ENCODE measurements at places on chromosomes 1 and 21.

- DNase-seq = no peak
These were observed 45.3 kb upstream of the CRB1 start for GRCh38 chr1:197222780-197223179.

DNA sequence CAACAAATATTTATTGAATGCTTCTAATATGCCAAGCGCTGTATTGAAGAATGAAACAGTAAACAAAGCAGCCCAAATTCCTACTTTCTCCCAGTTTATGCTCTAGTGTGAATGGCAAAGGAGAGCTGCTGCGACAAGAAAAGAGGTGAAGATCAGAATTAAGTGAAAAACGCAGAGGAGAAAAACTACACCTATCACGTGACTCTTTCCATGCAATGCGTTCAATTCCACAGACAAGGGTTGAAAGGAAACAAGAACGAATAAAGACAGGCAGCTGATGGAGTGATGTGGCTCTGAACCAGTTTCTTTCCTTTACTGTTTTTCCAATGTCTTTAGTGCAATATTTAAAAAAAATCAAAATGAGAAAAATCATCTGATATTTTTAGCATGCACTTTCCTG is 23.6 kb downstream of the MT1HL1 start:
- DNase-seq = no peak

GRCh38 chr1:32525053-32525452 is 14.2 kb upstream of the ZBTB8A start:
- DNase-seq = no peak

DNA sequence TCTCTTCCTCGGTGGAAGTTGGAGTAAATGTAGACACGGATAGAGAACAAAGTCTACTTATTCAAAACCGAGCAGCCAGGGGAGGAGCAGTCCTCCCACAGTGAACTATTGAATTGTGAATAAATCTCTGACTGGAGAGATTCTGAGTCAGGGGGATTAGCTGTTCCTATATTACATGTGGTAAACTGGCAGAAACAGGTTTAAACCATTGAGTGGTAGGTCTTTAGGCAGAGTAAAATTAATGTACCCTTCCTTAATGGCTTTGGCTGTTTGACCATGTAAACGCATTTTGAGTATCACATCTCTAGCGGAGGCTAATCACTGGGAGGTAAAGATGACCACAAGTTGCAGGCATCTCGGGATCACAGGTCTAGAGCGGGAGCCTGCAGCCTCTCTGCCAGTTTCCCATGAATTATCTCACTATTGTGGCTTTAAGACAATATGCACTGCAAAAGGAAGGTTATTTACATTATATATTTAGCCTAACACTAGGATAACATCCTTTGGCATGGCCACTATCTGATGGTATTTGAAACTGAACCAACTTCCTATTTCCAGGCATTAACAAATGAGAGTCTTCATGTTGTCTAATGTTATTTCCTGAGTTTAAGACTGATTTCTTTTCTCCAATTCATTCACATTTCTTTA is 7.9 kb upstream of the DISC1 start:
- no peak for DNase-seq

DNA sequence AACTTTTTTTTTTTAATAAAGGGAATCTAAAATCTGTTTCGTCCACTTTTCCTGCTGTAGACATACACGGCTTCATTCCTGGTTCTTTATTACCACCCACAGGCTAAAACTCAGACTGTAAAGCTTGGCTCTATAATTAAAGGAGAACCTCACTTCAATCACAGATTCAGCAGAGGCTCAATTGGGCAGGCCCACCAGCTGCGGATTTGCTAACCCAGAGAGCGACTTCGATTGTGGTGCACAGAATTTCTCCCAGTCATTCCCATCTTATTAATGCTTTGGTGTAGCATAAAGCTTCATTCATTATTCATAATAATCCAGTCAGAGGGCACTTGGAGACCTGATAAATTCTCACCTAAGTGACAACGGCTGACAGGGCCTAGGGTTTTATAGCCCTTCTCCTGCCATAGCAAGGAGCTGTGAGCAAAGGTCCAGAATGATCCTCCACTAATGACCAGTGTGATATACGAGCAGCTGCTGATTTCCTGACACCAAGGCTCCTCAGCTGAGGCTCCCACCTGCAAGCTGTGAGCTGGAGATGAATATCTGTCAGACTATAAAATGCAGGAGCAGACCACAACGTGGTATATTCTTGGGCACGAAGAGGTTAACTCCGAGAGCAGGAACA is 149.0 kb downstream of the ATP6V1G3 start:
- no peak for DNase-seq

DNA sequence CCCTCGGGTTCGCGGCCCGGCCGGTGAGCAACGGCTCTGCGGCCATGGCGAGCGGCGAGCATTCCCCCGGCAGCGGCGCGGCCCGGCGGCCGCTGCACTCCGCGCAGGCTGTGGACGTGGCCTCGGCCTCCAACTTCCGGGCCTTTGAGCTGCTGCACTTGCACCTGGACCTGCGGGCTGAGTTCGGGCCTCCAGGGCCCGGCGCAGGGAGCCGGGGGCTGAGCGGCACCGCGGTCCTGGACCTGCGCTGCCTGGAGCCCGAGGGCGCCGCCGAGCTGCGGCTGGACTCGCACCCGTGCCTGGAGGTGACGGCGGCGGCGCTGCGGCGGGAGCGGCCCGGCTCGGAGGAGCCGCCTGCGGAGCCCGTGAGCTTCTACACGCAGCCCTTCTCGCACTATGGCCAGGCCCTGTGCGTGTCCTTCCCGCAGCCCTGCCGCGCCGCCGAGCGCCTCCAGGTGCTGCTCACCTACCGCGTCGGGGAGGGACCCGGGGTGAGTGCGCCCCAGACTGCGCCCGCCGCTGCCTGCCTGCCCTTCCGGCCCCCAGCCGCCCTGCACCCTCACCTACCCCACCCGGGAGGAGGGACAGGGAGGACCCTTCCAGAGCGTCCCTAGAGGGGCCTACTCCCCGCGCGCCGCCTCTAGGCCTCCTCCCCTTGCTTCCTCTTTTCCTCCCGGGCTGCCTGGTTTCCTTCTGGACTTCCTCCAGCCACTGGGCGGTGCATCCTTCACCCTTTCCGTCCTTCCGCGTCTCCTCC is at the start of gene RNPEP:
TSS of gene RNPEP (plus strand) at position 26 of the 757 bp plus-strand sequence. CDS start at position 45, 19 bp downstream.
- DNase-seq = peak; percentile 83

DNA sequence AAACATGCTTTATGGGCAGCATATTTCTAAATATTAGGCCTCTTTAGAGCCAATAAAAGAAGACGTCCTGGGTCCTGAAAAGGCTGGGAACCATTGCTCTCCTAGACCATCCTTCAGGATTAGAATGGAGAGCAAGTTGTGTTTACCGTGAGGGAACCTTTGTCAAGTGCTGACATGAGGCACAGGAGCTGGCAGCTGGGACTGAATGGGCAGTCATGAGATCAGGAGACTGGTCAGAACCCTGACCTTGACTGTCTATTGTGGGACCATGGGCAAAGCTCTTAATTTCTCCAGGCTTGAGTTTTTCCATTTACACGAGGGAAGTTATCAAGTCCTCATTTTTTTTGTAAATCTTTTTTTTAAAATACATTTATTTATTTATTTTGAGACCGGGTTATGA is 5.2 kb downstream of the PFKFB2 start:
- DNase-seq = no peak

DNA sequence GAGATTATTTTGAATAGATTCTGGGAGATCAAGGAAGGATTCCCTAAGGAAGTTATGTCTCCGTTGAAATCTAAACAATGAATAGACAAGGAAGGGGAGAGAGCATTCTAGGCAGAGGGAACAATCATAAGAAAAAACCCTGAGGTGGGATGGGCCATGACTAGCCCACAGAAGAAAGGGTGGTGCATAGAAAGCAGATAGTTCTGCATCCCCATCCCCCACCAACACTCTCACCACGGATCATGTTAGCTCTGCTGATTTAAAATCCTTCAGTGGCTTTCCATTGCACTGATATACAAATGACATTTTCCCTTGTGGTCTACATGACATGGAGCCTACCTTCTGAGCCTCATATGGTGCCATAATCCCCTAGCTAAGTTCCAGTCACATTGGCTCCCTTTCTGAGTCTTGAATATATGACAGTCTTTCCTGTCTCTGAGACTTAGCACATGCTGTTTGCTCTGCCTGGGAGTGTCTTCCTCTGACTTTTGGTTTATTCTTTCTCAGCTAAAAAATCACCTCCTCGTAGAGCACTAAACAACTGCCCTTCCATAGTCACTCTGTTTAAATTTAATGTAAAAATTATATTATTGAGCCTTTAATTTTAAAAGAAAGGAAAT is 15.2 kb downstream of the SCMH1 start:
- no peak for DNase-seq

- DNase-seq = no peak
These were observed 147.6 kb downstream of the AJAP1 start for GRCh38 chr1:4802024-4802423.

GRCh38 chr1:56780826-56781225 is 38.4 kb downstream of the FYB2 start:
- DNase-seq = no peak

DNA sequence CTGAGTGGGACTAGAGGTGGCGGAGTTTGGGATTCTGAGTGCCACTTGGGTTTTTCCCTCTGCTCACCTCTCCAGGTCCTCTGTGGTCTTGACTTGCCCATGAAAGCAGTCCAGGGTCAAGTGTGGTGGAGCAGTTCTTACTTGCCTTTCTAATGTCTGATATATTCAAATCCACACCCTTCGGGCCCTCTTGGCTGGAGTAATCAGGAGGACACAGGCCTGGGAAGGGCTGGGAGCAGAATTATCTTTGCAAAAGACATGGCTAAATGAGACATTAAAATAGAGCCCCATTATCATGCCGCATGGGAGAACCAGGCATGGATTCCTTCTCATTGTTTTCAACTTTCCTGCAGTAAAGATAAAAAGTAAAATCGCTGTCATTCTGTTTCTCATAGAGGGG is 74.0 kb downstream of the NFASC start:
- DNase-seq = no peak

DNA sequence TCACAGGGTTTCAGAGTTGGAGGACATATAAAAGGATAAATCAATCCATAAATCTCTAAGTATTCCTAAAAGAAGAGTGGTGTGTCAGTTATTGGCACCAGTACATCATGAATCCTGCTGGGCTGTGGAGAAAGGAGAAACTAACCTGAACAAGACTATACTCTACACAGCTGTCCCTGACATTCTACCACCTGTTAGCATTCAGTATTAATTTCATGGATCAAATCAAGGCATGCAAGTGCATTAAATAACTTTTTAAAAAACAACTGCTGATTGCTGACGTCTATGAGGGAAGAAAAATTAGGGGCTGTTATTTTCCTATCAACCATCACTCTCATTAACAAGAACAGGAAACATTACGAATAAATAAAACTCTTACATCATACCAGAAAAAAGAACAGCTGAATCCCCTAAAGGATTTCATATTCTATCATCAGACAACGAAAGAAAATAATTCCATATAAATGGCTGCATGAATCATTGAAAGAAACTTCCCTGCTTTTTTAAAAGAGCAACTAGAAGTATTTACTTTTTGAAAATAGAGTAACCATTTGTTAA is 121.7 kb downstream of the ATF6 start:
- DNase-seq = no peak

GRCh38 chr1:150971583-150972416 is 2.8 kb downstream of the CERS2 start:
- DNase-seq = no peak

DNA sequence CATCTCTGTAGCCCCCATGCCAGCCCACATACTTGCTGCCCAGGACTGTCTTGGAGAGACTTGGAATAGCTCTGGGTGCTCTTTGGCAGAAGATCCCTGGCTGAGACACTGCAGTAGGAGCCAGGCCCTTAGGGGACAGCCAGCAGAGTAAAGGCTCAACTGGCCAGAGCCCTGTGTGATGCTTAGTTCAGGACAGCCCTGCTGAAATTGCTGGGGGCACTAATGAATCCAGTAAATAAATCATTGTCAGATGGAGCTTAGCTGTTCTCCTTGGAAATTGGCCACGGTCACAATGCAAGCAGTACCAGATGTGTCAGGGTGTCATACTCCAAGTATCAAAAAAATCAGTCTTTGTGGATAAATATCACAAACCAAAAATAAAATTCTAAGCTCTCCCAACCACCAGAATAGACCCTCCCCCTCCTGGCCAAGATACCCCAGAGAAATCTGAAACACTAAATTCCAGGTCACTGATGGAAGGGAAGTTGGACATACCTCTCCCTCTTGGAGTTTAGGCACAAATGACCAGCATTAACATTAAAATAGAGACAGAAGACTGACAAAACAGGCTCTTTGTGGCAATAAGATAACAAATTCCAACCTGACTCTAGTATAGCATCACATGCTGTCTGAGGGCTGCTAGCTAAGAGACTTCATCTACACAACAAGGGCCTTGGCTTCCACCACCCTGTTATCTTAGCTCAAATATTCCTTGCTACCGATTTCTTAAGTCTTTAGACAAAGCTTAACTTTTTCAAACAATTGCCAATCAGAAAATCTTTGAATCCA is 83.2 kb upstream of the DNAH14 start:
- no peak for DNase-seq

DNA sequence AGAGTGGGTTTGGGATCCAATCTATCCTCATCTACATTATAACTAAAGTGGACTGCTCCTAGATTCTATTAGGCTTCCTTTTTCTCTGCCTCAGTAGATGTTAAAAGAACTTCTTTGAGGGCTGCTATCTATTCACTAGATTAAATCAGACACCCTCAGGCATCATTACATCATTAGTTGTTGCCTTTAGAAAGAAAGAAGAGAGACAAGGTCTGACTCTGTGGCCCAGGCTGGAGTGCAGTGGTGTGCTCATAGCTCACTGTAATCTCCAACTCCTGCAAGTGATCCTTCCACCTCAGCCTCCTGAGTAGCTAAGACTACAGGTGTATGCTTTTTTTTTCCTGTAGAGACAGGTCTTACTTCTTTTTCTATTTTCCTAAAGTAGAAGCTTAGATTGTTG is 71.1 kb upstream of the EXO1 start:
- DNase-seq = no peak

DNA sequence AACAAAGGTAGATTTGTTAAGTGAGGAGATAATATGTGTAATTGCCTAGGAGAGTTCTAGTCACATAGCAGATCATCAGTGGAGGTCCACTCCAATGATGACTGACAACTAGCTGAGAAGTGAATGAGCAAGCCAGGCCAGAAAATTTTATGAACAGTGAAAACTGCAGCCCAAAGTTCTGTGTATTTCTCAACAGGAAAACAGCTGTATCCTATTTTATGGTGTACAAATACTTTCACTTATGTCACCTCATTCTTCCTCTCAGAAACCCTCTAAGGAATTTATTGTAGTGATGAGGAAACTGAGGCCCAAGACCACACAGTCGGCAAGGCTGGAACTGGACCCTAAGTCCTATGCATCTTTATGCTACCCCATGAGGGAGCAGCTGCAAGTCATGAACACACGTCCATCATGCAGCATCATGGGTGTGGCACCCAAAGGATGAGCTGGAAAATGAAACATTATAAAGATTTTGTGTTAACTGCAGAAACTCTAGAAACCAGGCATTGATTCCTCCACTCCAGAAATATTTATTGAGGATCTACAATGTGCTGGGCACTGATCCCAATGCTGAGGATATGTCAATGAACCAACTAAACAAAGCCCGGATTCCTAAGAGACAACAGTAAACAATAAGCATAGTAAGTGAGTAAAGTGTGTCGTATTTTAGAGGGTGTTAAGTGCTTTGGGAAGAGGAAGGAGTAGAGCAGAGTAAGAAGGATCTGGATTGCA is 99.5 kb upstream of the DUSP10 start:
- no peak for DNase-seq

GRCh38 chr1:202616355-202616915 is 93.8 kb downstream of the SYT2 start:
- no peak for DNase-seq

All from HEK293T (cell line).